LoVo (cell line): ENCODE measurements at places on chromosomes 1 and 21.

- DNase-seq: no peak
These were observed 276.0 kb downstream of the MRPL39 start for GRCh38 chr21:25331286-25331685.

DNA sequence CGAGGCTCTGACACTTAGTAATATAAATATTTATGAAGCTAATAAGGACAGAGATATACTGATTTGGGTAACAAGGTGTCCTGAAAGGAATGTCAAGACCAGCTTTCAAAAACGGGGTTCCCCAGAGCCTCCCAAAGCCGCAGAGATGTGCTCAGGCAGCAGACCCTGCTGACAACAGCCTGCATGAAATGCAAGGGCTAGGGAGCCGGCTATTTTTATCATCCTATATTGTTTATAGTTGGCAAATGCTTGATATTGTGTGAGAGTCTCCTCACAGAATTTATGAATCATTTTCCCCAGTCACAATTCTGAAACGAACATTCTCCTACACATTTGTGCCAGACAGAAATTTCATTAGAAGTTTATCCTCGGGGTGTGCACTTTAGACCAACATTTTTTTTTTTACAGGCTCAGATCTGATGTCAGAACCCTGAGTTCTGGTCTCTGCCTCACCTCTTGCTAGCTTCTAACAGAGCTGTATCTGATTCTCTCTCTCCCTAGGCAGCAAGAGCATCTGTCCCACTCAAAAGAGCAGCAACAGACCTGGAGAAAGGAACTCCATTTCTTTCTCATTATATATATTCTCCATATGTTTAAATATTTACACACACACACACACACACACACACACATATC is 302.3 kb upstream of the PLD5 start:
- no peak for DNase-seq

GRCh38 chr1:245822996-245823395 is 668.2 kb downstream of the KIF26B start:
- DNase-seq: peak; percentile 15

DNA sequence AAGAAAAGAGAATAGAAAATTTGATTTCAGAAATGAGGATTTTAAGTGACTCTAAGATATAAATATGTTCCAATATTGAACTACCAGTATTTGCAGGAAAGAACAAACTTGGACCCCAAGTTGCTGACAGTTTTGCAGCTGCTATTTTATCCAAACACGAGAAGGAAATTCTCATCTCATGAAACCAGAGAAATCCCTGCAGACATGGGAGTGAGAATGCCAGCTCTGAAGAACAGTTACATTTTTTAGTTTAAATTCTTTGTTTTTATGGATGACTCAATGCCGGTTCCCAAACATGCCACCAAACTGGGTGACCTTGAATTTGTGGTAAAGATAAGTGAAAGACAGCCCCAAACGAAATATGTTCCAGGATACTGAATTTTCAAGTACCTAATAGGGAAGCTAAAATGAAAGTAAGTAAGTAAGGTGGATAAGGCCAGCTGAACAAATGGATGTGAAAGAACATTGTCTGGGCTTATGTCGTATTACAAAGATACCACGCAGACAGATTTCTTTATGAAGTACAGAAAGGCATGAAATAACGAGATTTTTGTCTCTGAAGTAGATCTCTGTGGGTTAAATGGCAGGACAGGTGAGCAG is 19.9 kb downstream of the TLR5 start:
- DNase-seq: no peak

DNA sequence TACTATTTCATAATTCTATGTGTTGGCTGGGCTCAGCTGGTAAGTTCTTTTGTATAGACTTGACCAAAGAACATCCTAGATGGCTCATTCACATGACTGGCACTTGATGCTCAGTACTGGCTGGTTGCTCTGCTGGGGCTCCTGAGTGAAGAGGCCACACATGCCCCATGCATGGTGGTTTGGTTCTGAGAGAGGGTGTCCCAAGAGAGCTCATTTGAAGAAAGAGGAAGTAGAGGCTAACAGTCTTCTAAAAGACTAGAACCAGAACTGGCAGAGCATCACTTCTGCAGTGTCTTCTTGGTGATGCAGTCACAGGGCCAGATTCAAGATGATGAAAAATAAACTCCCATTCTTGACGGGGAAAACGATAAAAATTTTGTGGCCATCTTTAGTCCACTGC is 5.2 kb upstream of the BACH1 start:
- DNase-seq: no peak

DNA sequence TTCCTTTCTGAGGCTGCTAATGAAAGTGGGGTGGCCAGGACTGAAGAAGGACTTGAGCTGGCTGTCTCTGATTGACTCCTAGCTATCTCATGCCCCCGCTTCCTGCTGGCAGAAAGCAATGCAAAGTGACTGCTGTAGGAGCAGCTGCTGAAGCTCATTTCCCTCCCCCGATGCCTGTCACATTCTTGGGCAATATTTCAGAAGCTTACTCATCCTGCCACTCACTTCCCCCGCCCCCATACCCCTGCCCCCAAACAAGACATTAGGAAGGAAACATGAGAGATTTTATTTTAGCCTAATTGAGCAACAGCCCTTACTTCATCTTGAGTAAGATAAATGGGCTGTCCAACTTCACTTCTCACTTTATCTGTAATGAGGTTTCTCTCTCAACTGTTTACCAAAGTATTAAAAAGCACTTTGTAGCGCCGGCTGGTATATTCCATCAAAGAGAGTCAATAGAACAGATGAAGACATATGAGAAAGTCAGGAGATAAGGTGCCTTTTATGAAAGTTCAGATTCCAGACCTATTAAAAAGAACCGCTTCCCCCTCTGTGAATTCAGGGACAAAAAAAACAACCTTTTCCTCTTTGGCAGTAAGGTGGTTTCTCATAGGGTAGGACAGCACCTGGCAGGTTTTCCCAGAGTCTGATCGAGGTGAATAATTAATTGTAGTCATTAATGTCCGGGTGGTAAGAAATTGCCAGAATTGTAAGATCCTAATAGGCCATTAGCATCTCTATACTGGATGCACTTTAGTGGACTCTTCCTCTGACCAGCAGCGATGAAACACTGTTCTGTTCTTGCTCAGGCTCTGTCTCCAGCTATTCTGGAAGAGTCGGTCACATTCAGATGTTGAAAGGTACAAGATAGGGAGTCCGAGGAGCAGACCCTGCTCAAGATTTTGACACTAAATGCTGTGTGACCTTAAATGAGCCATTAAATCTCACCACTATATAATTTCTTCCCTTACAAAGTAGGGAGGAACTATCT is 70.2 kb downstream of the SH3GLB1 start:
- peak; percentile 70 for DNase-seq

- DNase-seq: no peak
These were observed 24.8 kb upstream of the C1orf174 start for GRCh38 chr1:3924825-3925220.

DNA sequence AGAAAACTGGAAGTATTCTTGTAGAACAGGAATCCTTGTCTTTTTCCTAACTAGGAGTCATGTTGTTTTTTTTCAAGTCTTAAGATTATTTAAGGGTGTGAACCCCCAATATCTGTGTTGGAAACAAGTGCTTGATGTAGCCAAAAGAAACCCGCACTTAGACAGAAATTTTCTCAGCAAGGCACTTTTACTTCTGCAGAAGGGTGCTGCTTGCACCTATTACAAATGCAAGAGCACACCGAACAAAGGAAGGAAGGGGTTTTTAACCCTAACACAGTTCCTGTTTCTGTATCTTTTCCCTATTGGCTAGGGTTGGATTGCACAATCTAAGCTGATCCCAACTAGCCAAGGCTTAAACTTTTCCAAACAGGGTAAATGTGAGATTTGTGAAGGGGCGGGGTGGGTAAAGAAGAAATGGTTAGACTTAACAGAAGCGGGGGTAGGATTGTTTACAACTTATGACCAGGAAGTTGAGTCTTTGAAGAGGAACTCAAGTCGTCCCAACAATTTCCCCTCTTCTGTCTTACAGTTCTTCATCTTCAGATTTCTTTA is 75.1 kb downstream of the ZFYVE9 start:
- no peak for DNase-seq

GRCh38 chr1:17186216-17186909 is 18.6 kb upstream of the PADI1 start:
- no peak for DNase-seq

DNA sequence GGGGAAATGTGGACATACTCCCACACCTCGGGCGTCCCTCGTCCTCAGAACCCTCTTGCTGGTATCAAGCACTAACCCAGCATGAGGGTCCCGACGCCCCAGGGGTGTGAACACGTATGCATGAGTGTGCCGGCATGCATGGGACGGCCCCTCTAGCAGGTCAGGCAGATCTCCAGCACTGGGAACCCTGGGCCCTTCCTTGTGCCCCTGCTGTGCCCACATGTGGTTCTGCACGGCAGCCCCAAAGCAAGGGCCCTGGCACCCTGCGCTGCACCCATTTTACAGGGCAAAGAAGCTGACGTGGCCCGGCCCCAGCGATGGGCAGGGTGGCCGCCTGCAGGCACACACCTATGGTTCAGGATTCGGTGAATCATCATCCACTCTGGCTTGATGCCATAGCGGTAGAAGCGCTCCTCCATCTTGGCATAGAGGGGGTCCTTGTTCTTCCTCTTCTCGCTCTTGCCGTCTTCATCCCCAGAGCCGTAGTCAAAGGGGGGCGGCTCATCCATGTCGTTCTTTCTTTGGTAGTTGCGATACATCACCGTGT is 34.2 kb downstream of the CHD5 start:
- DNase-seq: no peak

GRCh38 chr21:27565364-27565763 is 598.5 kb upstream of the ADAMTS5 start:
- DNase-seq: no peak

DNA sequence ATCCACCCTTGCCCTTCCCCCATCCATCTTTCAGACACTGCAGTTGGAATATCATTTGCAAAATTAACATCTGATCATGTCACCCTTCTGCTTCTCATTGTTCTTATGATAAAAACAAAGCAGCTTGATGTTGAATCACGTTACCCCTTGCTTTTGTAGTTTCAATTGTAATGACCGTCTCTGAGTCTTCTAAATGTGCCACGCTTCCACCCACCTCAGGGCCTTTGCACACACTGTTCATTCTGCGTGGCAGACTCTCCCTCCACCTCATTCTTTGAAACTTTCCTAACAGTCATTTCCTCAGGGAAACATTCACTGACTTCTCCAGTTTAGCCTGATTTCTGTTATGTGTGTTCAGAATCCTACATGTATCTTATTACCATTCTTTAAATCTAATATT is 143.6 kb upstream of the LMO4 start:
- DNase-seq: no peak

GRCh38 chr1:184210031-184210430 is 158.5 kb downstream of the TSEN15 start:
- no peak for DNase-seq

- no peak for DNase-seq
These were observed 31.0 kb upstream of the IL19 start for GRCh38 chr1:206739411-206740076.

DNA sequence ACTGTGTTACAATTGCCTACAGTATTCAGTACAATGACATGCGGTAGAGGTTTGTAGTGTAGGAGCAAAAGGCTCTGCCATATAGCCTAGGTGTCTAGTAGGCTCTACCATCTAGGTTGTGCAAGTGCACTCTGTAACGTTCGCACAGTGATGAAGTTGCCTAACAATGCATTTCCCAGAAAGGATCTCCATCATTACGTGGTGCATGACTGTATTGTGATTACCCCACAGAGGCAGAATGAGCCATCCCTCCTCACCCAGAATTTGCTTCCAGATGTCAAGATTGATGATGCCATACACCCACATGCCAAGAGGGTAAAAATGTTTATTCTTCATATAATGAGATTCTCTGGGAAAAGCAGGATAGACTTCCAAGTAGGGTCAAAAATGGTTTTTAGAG is 199.3 kb upstream of the CTTNBP2NL start:
- DNase-seq: no peak

- no peak for DNase-seq
These were observed 14.2 kb upstream of the RGS4 start for GRCh38 chr1:163055005-163055404.

- no peak for DNase-seq
These were observed 50.0 kb downstream of the PTPRU start for GRCh38 chr1:29286194-29286767.
